Cortex of kidney (tissue), 1 donor: ENCODE measurements at places on chromosomes 11 and 22.

DNA sequence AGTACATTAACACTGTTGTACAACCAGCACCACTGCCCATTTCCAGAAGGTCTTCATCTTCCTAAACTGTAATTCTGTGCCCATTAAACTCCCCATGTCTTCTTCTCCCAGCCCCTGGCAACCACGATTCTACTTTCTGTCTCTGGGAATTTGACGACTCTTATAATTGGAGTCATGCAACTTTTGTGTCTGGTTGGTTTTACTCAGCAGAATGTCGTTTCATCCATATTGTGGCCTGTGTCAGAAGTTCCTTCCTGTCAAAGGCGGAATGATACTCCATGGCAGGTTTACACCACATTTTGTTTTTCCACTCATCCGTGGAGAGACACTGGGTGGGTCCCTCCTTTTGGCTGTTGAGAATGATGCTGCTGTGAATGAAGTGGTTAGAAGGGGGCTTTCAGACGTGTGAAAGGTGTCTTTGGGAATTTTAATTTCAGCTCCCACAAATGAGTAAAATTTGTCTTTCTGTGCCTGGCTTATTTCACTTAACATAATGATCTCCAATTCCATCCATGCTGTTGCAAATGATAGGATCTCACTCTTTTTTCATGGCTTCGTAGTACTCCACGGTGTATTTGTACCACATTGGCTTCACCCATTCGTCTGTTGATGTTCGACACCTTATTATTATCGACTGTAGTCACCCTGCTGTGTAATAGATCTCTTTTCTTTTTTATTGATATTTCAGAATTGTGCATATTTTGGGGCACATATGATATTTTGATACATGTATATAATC, 86.1 kb upstream of the SEPTIN5 start:
- no peak for DNase-seq

DNA sequence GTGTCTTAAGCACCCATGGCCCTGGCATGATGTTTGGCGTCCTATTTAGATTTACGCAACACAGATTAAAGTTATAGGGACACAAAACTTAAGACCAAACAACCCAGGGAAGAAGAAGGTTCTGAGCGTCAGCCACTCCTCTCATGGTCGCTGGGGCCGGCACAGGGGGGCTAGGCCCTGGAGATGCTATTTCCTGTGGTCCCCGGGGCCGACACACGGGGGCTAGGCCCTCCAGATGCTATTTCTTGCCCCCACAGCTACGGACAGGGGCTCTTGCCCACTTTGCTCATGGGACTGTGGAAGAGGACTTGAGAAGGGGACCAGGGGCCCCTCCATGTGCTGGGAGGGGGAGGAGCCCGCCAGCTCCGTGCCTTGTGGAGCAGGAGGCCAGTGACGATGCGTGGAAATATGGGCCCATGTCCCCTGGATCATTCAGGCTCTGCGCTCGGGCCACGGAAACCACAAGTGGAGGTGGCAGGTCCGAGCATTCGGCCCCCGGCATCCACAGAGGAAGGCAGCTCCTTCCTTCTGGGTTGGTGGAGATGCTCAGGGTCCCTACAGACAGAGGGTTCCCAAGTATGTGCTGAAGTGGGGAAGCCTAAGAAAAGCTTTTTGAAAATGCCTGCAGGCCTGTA, 711.1 kb downstream of the BRD1 start:
- DNase-seq: no peak

- DNase-seq: no peak
These were observed 5.3 kb downstream of the CSF2RB start for GRCh38 chr22:36918586-36919284.

DNA sequence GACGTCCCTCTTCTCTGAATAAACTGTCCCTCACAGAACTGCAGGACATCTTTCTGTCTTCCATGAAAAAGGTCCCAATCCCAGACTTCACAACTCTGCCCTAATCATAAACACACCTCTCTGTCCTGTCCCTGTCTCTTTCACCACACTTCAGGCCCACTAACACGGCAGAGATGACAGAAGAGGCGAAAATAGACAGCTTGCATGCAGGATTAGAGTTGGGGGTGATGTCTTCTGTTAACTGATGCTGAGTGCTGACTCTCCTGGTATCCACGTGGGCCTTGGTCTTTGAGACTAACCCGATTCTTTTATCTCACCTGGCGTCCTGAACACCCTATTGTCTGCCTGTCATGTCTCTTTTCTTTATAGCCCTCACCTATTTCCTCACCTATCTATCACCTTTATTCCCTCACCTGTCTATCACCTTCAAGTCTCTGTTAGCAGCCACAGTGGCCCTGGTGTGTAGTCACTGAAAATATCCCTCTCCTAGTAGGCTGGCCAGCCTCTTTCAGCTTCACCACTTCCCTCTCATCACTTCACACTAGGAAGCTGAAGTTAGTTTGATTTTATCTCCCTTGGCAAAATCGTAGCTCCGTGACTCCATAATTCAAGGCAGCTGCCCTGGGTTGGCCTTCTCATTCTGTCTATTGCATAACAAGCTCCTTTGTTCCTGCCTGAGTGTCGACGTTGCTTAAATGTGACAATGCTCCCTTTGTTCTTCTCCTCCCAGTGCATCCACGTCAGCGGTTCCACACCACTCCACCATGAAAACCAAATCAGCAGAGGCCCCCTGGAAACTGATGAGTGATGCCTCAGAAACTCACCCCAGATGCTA, 30.6 kb upstream of the DRD2 start:
- DNase-seq: no peak

DNA sequence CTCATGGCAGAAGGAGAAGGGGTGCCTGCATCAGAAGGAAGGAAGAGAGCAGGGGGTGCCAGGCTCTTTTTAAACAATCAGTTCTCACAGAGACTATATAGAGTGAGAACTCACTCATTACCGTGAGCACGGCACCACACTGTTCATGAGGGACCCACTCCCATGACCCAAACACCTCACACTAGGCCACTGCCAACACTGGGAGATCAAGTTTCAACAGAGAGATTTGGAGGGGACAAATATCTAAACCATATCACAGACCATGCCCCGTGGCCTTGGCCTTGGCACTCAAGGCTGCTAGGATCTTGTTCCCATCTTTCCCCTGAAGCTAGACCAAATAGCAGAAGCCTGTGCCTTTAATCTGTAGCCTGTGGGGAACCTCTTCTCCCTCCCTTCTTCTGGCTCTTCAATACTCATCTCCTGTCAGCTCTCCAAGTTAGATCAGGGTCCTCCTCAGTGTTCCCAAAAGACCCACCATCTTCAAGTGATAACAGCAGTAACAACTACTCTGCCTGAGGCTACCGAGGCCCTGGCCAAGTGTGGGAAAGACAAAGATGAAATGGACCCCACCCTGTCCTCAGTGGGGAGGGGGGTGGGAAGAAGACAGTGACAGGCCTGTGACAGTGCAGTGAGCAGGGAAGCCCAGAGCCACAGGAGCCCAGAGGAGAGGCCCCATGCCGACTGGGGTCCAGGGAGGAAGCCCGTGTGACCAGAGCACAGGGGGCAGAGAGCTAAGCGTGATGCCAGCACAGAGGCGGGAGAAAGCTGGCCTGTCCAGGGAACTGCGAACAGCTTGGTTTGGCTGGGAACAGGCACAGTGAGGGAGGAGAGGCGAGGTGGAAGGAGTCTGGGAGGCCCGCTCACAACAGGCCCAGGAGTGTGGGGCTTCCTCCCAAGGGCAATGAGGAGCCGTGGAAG, 72.6 kb downstream of the MYO7A start:
- DNase-seq: no peak

DNA sequence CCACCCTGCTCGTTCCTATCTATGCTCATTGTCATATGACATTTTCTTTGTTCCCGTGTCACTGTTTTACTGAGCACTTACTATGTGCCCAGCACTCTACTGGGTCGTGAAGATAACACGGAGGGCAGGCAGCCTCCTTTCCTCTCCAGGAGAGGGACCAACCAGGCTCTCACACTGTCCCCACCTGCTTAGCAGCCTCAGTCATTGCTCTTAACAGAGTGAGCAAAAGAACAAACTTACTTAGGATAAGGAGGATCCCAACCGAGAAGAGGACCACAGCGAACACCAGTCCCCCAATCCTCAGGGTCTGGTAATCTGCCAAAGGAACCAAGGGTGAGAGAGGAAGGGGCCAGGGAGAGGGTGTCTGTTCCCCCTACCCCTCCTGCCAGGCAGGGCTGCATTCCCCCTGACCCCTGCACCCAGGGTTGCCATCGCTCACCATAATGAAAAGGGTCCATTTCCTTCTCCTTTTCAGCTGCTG, 17.0 kb upstream of the FXYD2 start:
- DNase-seq: no peak

GRCh38 chr11:17960091-17960490, 52.8 kb downstream of the SERGEF start:
- no peak for DNase-seq

DNA sequence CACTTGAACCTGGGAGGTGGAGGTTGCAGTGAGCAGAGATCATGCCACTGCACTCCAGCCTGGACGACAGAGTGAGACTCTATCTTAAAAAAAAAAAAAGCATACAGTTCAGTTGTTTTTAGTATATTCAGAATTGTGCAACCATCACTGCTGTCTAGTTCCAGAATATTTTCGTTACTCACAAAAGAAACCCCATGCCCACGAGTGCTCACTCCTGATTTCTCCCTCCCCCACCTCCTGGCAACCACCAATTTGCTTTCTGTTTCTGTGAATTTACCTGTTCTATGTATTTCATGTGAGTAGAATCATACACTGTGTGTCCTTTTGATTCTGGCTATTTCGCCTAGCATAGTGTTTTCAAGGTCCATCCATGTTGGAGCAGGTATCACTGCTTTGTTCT, 24.8 kb downstream of the PTPRJ start:
- DNase-seq: no peak

DNA sequence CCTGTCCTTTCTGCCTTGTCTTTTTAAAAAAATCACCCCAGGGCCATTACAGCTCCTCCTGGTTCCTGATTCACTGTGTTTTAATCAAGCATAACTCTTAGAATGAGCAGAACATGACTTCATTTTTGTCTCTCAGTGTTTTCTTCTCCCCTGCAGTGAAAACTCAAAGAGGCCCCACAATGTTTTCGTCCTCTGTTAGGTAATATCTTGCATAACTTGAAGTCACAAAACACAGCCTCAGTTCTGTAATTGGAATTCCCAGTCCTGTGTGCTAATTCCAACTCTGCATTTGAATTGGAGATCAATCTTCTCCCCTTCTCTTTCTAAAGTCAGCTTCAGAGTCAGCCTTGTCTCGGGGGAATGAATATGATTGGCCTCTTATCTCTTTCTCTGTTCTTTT, 186.5 kb upstream of the NAV2 start:
- DNase-seq: no peak

- DNase-seq: no peak
These were observed 3.0 kb downstream of the ADAMTS15 start for GRCh38 chr11:130451231-130452019.

- no peak for DNase-seq
These were observed 74.1 kb upstream of the ARHGAP20 start for GRCh38 chr11:110786226-110786902.

DNA sequence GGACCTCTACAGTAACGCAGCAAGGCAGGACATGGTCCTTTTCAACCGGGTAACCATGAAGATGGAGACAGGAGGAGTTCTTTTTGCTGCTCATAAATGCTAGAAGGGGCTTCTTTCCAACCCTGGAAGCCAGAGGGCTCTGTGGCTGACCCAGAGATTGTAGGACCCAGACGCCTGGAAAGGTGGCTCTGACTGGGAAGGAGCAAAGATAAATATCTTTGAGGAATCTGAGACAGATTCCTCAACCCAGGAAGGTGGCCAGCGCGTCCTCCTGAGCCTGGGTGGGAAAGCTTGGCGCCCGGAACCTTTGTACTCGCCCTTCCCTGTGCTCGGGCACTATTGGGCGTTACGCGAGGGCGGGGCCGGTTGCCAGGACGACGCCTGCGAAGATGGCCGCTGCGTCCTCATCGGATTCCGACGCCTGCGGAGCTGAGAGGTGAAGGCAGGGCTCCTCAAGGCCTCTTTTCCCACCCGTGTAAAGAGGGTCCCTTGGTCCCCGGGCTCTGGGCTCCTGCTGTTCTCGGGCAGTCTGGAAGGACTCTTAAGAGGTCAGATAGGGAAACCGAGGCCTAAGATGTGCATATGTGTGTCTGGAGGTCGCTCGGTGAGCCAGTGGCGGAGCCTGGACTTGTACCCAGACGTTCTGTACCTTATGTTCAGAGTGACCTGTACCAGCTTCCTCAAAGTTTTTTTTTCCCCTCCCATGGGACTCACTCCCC, at the start of gene BBS1:
Gene BBS1 (plus strand): TSS at position 365 of the 719 bp plus-strand sequence. CDS start 25 bp downstream, at position 390.
- DNase-seq: no peak

DNA sequence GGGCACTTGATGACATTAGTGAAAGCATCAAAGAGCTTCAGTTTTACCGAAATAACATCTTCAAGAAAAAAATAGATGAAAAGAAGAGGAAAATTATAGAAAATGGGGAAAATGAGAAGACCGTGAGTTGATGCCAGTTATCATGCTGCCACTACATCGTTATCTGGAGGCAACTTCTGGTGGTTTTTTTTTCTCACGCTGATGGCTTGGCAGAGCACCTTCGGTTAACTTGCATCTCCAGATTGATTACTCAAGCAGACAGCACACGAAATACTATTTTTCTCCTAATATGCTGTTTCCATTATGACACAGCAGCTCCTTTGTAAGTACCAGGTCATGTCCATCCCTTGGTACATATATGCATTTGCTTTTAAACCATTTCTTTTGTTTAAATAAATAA, 10.6 kb downstream of the REXO2 start:
- no peak for DNase-seq

GRCh38 chr22:44391015-44391414, 78.3 kb upstream of the SHISAL1 start:
- no peak for DNase-seq

- no peak for DNase-seq
These were observed 39.8 kb upstream of the NNMT start for GRCh38 chr11:114256176-114256966.

DNA sequence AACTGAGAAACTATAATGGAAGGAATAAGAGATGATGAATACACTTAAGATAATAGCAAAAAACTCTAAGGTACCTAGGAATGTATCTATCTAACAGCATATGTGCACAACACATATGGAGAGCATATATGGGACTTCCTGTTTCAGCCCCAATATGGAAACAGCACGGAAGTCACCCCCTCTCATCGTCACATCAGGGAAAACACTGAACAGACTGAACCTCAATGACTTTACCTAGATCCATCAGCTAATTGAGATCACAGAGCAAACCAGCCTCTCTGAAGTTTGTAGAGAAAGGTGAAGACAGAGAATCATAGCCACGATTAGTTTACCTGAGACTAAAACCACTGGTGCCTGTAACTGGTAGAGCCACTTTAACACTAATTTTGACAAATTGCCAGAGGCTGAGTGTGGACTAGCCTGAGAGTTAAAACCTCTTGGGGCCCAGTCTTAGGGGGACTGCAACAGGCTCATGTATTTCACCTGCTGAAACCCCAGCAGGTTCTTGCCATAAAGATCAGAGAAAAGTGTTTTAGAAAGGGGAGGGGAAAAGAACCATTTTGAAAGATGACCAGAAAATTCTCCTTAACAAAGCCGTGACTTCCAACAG, 722.6 kb downstream of the TBC1D22A start:
- DNase-seq: no peak
